ENCODE measurements at places on chromosomes 12 and 14. TPM values are rescaled to one million over a fixed set of nuclear protein-coding genes. Genes with fewer than 3 reads are reported as not detected.

Gene PPM1H
- 3.7 TPM for total RNA-seq

Gene POTEM
- not detected for total RNA-seq

Gene LRP1-AS
- not detected for total RNA-seq

DNA sequence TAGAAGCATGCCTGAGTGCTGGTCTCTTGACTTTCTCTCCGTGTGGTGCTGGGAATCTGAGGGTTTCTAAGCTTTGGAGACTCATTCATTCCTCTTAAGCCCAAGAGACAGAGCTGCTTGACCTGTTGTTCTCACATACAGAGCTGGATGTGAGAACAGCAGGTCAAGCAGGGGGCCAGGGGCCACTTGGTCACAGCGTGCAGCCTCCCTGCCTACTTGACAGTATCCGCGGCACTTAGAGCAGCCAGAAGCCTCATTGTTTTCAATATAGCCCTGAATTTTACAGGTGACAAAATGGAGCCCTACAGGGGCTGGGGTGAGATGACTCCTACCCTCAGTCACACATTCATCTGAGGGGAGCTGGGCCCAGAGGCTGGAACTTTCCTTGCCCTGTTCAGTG is 88.9 kb downstream of the ESRRB start:
- DNase-seq = no peak

- DNase-seq = no peak
These were observed 669 bp upstream of the SLC25A21 start for GRCh38 chr14:37172936-37173614.

GRCh38 chr14:90017371-90017770 is 44.4 kb upstream of the KCNK13 start:
- no peak for DNase-seq

DNA sequence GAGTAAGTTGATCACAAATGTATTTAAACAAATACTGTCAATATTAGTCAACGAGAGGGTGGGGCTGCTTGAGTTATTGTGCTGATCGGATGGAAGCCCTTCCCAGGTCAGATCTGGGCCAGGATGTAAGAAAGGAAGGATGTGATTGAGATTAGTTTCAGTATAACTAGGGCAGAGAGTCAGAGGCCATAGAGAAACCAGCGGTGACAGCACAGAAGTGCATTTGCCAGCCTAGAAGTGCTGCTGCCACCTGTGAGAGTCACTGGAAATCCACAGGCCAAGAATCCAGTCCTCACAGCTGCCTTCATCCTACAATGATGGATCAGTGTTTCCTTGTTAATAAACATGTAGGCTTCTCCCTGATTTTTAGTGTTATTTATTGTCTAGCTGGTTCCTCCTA is 9.8 kb upstream of the FERMT2 start:
- DNase-seq = no peak

- DNase-seq = no peak
These were observed 26.2 kb downstream of the KITLG start for GRCh38 chr12:88553941-88554658.

- no peak for DNase-seq
These were observed 48.5 kb downstream of the VCPKMT start for GRCh38 chr14:50067723-50068495.

Data from neural crest cell (in vitro differentiated cells).